Activated CD4-positive, alpha-beta T cell treated with anti-CD3 and anti-CD28 coated beads, Interleukin-2, Interleukin-4, amounts not matched to agents 100 ng/mL and 50 ng/mL, durations not matched to agents 16 hours and 8 hours (primary cell): ENCODE measurements at places on chromosomes 6 and 20.

DNA sequence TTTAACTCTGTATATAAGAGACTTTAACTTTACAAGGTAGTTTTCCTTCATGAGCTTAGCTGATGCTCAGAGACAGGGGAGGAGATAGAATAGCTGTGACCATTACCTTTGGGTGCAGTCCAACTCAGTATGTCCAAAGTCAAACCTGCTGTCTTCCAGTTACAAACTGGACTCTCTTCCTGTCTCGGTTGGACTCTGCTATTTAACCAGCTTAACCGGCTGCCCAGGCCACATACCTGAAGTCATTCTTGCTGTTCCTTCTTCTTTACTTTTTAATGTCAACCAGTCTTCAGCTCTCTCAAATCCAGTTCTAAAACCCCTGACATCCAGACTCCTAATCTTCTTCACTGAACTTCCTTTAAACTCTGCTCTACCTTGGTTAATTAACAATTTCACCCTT lies 138.3 kb upstream of the TSHZ2 start:
- DNase-seq, result no peak

GRCh38 chr6:37485291-37485702 lies 14.4 kb downstream of the CCDC167 start:
- DNase-seq, result no peak

GRCh38 chr6:44373787-44374186 lies 13.7 kb upstream of the CDC5L start:
- no peak for DNase-seq

DNA sequence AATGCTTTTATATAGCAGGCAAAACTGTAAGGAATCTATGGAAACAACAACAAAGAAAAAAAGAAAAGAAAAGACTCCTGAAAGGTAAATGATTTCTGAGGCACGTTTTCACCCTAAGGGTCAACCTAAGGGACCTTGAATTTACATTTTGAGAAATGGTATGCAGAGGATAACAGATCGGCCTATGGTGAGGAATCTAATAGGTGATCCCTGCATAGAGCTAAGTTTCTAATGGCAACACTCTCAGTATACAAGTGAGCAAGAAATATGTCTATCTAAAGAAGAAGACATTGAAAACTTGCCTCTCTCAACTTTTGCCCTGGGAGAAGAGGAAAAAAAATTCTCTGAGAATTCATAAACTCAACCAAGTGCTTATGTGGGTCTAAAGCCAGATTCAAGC lies 18.9 kb upstream of the AKAP7 start:
- DNase-seq, result no peak

DNA sequence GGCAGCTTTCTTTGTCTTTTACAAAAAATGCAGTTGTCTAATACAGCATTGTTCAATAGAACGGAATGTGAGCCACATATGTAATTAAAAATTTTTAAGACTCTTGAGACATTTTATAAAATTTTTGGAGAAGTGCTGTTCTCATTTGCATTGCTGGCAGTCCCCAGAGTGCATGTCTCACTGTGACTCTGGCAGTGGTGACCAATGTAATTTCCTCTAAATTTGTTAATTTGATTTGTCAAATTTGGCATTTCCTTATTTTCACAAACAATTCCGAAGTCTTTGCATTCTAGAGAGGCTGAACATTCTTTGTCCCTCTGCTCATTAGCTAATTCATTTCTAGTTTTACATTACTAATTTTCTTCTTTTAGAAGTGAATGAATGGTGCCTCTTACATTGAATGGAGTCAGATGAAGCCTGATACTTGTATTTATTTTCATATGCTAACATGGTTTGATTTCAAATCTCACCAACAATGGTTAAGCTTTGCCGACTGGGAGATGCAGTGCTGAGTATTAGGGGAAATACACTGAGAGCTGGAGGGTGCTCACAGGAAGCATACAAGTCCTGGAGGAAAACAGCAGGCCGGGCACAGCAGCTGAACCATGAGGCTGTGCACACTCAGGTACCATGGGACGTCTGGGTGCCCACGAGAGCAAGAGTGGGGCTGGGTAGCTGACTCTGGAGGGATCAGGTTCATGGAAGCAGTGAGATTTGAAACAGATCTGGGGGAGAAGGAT lies 68.5 kb upstream of the ARMC2 start:
- DNase-seq, result no peak

GRCh38 chr20:44166477-44166876 lies 20.5 kb downstream of the JPH2 start:
- no peak for DNase-seq
